ENCODE measurements at places on chromosomes 11 and 22.

- no peak for DNase-seq
Measured at GRCh38 chr11:16780146-16780545, 41.7 kb downstream of the C11orf58 start.

DNA sequence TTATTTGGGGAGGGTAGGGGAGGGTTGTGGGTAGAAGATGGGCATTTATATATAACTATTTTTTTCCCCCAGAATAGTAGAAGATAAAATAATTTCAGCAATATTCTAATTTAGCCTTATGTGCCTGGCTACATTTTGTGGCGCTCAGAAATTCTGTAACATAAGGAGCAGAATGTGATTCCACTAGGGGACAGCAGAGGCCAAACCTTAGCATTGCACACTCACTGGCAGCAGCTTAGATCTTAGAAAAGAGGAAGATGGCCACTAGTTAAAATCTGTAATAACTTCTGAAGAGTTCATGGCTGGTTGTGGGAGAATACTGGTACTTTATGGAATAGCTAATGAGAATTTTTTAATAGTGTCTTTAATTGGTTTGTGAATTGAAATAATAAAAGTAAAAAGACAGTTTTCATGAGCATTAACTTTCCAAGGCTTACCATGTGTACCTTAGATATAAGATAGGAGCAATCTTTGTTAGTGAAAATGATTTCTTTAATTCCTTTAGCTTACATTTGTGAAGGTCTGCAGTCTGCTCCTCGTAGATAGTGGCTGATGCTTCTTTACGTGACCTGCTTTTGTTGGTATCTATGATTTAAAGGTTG is 33.1 kb downstream of the DDX10 start:
- DNase-seq: peak; percentile 23

DNA sequence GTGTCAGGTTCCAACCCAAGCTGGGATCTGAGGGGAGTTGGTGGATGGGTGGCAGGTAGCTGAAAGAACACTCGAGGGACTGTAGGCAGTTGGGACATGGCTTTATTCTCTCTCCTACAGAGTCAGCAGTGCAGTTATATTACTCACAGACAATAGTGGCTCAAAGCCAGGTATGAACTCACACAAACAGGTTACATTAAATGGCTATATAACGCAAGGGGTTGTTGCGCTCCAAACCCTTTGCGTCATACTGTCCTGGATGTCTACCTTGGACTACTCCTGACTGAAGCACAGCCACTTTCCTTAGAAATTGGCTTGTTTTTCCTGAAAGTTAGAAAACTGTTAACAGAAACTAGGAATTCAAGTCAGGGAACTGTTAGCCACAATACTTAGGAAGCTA is 66.4 kb upstream of the OR4B1 start:
- DNase-seq: no peak

- DNase-seq: no peak
Measured at GRCh38 chr11:117072517-117073461, 25.4 kb downstream of the SIK3 start.

- DNase-seq: peak; percentile 92
Measured at GRCh38 chr11:116791002-116791812, 472 bp downstream of the APOA5 start.

GRCh38 chr11:68839911-68840641 is 1.6 kb downstream of the CPT1A start:
- no peak for DNase-seq

GRCh38 chr11:73585834-73586575 is 11.9 kb downstream of the FAM168A start:
- no peak for DNase-seq

GRCh38 chr11:46958777-46959176 is 22.2 kb downstream of the CSTPP1 start:
- DNase-seq: no peak

GRCh38 chr11:64741375-64742086 is 2.4 kb downstream of the RASGRP2 start:
- DNase-seq: no peak

DNA sequence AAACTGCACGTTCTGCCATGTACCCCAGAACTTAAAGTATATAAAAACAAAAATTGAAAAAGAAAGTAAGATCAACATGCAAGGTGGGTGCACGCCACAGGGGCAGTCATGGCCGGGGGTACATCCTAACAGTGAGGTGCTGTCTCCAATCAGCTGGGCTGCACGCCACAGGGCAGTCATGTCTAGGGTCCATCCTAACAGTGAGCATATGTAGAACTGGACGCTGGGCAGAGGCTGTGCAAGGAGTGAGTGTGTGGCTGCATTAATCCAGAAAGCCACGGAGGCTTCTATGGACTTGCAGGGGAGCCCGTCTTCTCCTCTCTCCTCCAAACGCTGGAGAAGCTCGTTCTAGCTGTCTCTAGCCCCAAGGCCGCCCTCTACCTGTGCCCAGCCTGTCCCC is 1105.0 kb downstream of the BRD1 start:
- DNase-seq: no peak

GRCh38 chr11:121328967-121329679 is 36.6 kb downstream of the SC5D start:
- no peak for DNase-seq

All from HuH-7.5 (cell line).